Endothelial cell of umbilical vein (primary cell): ENCODE measurements at places on chromosomes 5 and 9. TPM values are rescaled to one million over a fixed set of nuclear protein-coding genes. Genes with fewer than 3 reads are reported as not detected.
A peak's percentile ranks its signal among the peaks of the same experiment; 100 is the strongest.

DNA sequence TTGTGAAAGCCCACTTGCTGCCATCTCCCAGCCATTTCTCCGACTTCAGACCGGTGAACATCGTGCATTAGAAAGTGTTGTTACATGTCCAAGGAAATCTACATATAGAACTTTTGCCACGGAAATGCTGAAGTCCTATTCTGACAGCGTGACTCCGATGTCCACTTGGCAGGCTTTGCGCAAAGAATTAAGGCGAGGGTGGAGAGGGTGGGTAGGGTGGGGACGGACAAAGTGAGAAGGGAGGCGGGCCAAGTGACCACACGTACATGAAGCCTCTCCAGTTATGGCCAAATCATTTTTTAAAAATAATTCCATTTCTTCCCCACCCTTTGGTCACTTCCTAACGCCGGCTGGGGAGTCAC, 460 bp upstream of the ACO1 start:
- H3K4me1 ChIP-seq: peaks cover 30% of the 10 kb centered on the region
- no peaks in the 10 kb centered on the region for H3K36me3 ChIP-seq
- DNase-seq: no peak
- no peaks in the 10 kb centered on the region for H3K27me3 ChIP-seq
- H3K27ac ChIP-seq: peak overlapping the region; percentile 19

DNA sequence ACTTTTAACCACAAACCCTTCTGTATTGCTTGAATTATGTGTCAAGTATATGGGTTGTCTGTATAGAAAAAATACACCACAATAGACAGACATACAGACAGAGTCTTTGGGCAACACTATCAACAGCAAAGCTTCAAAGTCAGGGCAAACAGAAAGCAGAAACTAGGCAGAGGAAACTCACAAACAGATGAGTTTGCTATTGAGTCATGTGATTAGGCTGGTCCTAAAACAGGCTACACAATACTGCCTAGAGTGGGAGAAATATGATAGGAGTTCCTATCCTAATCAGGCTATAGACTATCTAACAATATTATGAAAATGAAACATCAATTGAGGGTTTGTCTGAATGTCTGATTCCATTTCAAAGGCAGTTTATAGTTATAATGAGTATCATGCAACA, 156.4 kb downstream of the EDIL3 start:
- DNase-seq: no peak
- no peaks in the 10 kb centered on the region for H3K27me3 ChIP-seq
- no peaks in the 10 kb centered on the region for H3K4me1 ChIP-seq
- no peaks in the 10 kb centered on the region for H3K36me3 ChIP-seq
- no peak overlapping the region for H3K27ac ChIP-seq

DNA sequence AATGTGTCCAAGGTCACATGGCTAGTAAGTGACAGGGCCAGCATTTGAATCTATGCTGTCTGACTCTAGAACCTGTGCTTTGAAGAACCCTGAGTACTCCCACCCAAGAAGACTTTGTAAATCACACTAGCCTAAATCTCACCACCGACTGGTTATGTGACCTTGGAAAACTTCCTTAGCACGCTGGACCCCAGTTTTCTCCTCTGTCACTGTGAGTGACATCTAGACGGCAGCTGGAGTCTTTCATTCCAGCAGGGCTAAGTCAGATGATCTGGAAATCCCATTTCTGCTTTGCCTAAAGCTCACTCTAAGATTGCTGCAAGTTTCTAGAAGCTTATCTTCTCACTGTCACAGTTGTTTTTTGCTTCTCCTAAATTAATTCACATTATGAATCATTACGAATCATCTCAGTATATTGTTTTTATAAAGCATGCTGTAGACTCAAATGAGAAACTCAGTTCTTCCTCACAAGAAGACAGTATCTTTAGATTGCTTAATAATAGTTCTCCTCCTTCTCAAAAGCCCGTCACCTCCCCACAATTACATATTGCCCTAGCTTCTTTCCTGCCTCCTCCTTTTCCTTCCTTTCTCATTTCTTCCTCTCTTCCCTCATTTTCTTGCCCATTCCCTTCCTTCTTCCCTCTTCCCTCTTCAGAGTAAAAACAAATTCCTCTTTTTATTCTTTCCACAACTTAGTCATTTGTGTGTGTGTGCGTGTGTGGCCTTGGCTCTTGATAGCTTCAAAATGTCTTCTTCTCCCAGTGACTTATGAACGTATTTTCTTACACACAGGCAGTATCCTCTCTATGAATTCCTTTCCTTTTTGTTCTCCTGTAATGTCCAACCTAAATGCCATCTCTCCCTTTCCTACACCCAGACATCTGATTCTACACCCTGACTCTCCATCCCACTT, 16.8 kb downstream of the ALDOB start:
- H3K4me3 ChIP-seq: no peak overlapping the region
- H3K4me1 ChIP-seq: no peaks in the 10 kb centered on the region
- no peak overlapping the region for H3K27ac ChIP-seq
- no peaks in the 10 kb centered on the region for H3K36me3 ChIP-seq
- no peaks in the 10 kb centered on the region for H3K27me3 ChIP-seq
- DNase-seq: no peak

- no peaks in the 10 kb centered on the region for H3K4me1 ChIP-seq
- no peaks in the 10 kb centered on the region for H3K27me3 ChIP-seq
- peaks cover 19% of the 10 kb centered on the region for H3K36me3 ChIP-seq
- H3K4me3 ChIP-seq: no peak overlapping the region
These were observed 34.4 kb upstream of the SLC6A3 start for GRCh38 chr5:1479581-1480188.

- no peaks in the 10 kb centered on the region for H3K36me3 ChIP-seq
- H3K27ac ChIP-seq: no peak overlapping the region
- DNase-seq: no peak
- H3K4me1 ChIP-seq: no peaks in the 10 kb centered on the region
- H3K4me3 ChIP-seq: no peak overlapping the region
These were observed 151.2 kb upstream of the ADRA1B start for GRCh38 chr5:159765135-159765433.

DNA sequence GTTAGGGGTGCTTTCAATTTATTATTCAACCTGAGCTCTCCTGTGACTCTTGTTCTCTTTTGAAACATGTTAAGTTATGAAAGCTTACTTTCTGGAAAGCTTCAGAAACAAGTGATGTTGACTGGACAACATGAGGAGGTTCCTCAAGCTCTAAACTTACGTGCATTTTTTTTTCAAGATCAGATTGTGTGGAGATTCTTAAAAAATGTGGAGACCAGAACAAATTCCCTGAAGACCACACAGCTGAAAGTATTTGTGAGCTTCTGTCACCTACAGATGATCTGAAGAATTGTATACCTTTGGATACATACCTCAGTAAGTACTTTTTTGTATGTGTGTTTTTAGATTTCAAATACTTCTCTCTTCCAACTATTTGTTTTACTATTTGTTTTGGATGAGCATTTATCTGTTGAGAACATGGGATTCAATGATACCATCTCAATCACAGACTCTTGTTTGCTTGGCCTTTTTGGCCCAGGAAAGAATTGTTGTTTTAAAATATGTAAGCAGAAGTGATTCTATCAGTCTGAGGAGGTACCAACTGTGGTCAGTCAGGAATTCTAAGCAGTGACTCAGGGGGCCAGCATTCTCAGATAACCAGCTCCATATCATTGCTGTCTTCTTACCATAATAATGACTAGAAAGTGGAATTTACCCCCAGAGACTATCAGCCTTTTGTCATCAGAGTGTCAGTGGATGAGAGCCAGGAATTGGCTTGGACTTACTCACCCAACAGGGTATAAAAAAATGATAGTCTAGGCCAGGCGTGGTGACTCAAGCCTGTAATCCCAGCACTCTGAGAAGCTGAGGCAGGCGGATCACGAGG, 34.4 kb upstream of the GLIPR2 start:
- DNase-seq: peak; percentile 88
- H3K36me3 ChIP-seq: no peaks in the 10 kb centered on the region
- no peak overlapping the region for H3K4me3 ChIP-seq
- no peaks in the 10 kb centered on the region for H3K27me3 ChIP-seq
- H3K27ac ChIP-seq: peak overlapping the region; percentile 46

- no peak for DNase-seq
- peaks cover 28% of the 10 kb centered on the region for H3K4me1 ChIP-seq
- no peak overlapping the region for H3K27ac ChIP-seq
- no peaks in the 10 kb centered on the region for H3K36me3 ChIP-seq
- H3K4me3 ChIP-seq: no peak overlapping the region
These were observed 8.5 kb downstream of the KLF9 start for GRCh38 chr9:70405808-70406433.

DNA sequence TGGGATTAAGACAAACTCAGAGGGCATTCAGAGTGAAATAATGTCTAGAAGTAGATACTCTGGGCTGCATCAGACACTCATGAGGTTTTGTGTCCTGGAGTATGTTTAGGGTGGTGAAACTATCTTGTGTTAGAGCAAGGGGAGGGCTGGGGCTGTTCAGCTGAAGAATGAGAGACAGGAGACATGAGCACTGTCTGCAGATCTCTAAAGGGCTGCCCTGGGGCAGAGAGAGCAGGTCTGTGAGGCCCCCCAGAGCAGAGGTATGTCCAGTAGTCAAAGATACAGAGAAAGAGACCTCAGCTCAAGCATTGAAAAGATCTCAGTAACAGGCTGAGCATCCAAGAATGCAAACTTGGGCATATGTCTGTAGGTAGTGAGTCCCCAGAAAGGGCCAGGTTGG, 45.9 kb upstream of the SHB start:
- no peaks in the 10 kb centered on the region for H3K4me1 ChIP-seq
- peaks cover 5% of the 10 kb centered on the region for H3K27me3 ChIP-seq
- H3K36me3 ChIP-seq: no peaks in the 10 kb centered on the region
- H3K4me3 ChIP-seq: no peak overlapping the region

- H3K27ac ChIP-seq: no peak overlapping the region
- no peak overlapping the region for H3K4me3 ChIP-seq
- no peaks in the 10 kb centered on the region for H3K4me1 ChIP-seq
- DNase-seq: peak; percentile 93
These were observed 28.7 kb downstream of the GTF3C4 start for GRCh38 chr9:132698989-132699388.

GRCh38 chr5:136228136-136228757, 35.3 kb upstream of the SMIM32 start:
- H3K36me3 ChIP-seq: no peaks in the 10 kb centered on the region
- no peak overlapping the region for H3K4me3 ChIP-seq
- no peaks in the 10 kb centered on the region for H3K4me1 ChIP-seq
- H3K27me3 ChIP-seq: peaks cover 1% of the 10 kb centered on the region

DNA sequence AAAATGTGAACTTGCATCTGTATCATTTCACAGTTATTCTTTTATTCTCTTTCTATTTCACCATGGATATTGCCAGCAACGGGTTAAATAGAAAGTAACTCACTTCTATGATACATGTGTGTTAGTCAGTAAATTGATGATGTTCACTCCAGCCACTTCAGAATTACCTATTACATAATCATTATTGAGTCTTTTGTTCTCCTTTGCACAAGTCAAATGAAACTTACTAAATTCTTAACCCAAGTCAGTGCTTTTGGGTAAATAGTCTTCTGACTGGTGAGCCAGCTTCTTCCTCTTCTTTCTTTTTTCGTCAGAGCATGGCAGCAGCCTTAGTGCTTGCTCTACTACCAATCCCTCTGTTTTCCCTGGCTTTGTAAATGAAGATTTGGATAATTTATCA, 344.3 kb downstream of the RAB3C start:
- peaks cover 7% of the 10 kb centered on the region for H3K27me3 ChIP-seq
- no peak for DNase-seq
- H3K4me1 ChIP-seq: peaks cover 4% of the 10 kb centered on the region
- H3K4me3 ChIP-seq: no peak overlapping the region

- H3K27me3 ChIP-seq: no peaks in the 10 kb centered on the region
- H3K27ac ChIP-seq: no peak overlapping the region
- peaks cover 20% of the 10 kb centered on the region for H3K4me1 ChIP-seq
- H3K4me3 ChIP-seq: no peak overlapping the region
- DNase-seq: no peak
These were observed 126.2 kb upstream of the DMRT1 start for GRCh38 chr9:715300-715699.

DNA sequence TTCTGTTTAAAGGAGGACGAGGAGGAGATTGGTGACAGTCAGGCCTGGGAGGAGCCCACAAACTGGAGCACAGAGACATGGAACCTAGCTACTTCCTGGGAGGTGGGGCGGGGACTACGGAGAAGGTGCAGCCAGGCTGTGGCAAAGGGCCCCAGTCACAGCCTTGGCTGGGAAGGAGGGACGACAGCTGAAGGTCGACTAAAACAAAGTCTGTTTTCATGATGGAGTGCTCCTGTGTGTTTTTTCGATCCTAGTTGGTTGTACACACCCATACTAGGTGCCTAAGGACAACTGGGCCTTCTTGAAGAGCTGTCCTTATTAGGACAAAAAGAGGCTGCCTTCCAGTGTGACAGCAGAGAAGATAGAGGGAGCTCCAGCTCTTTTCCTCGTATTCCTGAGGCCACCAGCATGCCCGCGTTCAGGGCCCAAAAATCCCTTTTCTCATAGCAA, 2.9 kb downstream of the CCDC107 start:
- no peak for DNase-seq
- no peaks in the 10 kb centered on the region for H3K36me3 ChIP-seq
- no peak overlapping the region for H3K27ac ChIP-seq
- H3K4me1 ChIP-seq: peaks cover 27% of the 10 kb centered on the region

- no peak for DNase-seq
- H3K27me3 ChIP-seq: no peaks in the 10 kb centered on the region
- no peak overlapping the region for H3K4me3 ChIP-seq
- no peak overlapping the region for H3K27ac ChIP-seq
- no peaks in the 10 kb centered on the region for H3K36me3 ChIP-seq
These were observed 208.6 kb upstream of the BRINP1 start for GRCh38 chr9:119577881-119578280.

GRCh38 chr5:43315682-43316081, 2.5 kb upstream of the HMGCS1 start:
- H3K4me3 ChIP-seq: no peak overlapping the region
- H3K4me1 ChIP-seq: peaks cover 19% of the 10 kb centered on the region
- H3K27me3 ChIP-seq: peaks cover 3% of the 10 kb centered on the region
- no peak for DNase-seq

GRCh38 chr9:117249799-117250198, 165.1 kb downstream of the ASTN2 start:
- DNase-seq: no peak
- no peak overlapping the region for H3K27ac ChIP-seq
- no peak overlapping the region for H3K4me3 ChIP-seq
- no peaks in the 10 kb centered on the region for H3K27me3 ChIP-seq

GRCh38 chr5:95134326-95134725, 150.6 kb downstream of the MCTP1 start:
- H3K27me3 ChIP-seq: peaks cover 3% of the 10 kb centered on the region
- H3K36me3 ChIP-seq: no peaks in the 10 kb centered on the region
- H3K27ac ChIP-seq: no peak overlapping the region
- no peak overlapping the region for H3K4me3 ChIP-seq

- H3K4me3 ChIP-seq: no peak overlapping the region
- no peak overlapping the region for H3K27ac ChIP-seq
- H3K36me3 ChIP-seq: no peaks in the 10 kb centered on the region
- peaks cover 11% of the 10 kb centered on the region for H3K4me1 ChIP-seq
- peak; percentile 63 for DNase-seq
These were observed 2.3 kb upstream of the ZNF782 start for GRCh38 chr9:96856363-96857286.

Gene MAMDC4
- polyA plus RNA-seq: 3.6 and 4.7 TPM in 2 replicates

Gene STPG3
- not detected in 2 replicates for polyA plus RNA-seq

Gene SHLD3
- polyA plus RNA-seq: 1.1 and 1.7 TPM in 2 replicates

Gene IL4
- polyA plus RNA-seq: not detected in 2 replicates

Gene ECM2
- polyA plus RNA-seq: 0.03 TPM in 2 replicates
